ENCODE measurements at places on chromosomes 1 and 21. TPM values are rescaled to one million over a fixed set of nuclear protein-coding genes. Genes with fewer than 3 reads are reported as not detected.
A peak's percentile ranks its signal among the peaks of the same experiment; 100 is the strongest.

DNA sequence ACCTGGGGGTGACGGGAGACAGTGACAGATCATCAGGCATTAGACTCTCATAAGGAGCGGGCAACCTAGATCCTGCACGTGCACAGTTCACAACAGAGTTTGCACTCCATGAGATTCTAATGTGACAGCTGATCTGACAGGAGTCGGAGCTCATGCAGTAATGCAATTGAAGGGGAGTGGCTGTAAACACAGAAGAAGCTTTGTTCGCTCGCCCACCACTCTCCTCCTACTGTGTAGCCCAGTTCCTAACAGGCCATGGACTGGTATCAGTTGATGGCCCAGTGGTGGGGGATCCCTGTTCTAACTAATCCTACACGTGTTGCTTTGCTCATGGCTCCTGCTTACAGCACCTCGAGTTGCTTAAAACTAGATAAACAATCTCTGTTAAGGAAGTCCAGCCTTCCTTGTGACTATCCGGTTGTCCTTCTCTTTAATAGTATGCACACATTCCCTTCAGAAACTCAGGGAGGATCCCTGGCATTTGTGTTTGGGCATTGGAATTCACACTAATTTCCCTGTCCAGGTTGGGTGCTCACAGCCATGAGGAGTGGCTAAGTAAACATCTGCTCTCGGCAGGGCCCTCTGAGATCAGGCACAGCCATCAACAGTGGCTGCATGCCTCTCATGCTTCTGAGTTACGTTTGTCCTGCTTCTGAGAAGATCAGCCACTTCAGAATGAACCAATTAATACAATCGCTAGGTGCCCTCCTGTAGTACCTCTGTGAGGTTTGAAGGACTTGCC, 21.1 kb upstream of the F3 start:
- DNase-seq, result no peak

The EXTL1 gene
- total RNA-seq, result 3.2 TPM

The CYP4X1 gene
- 3.0 TPM for total RNA-seq

The AMY1C gene
- total RNA-seq, result not detected

The ATAD3B gene
- 6.9 TPM for total RNA-seq

DNA sequence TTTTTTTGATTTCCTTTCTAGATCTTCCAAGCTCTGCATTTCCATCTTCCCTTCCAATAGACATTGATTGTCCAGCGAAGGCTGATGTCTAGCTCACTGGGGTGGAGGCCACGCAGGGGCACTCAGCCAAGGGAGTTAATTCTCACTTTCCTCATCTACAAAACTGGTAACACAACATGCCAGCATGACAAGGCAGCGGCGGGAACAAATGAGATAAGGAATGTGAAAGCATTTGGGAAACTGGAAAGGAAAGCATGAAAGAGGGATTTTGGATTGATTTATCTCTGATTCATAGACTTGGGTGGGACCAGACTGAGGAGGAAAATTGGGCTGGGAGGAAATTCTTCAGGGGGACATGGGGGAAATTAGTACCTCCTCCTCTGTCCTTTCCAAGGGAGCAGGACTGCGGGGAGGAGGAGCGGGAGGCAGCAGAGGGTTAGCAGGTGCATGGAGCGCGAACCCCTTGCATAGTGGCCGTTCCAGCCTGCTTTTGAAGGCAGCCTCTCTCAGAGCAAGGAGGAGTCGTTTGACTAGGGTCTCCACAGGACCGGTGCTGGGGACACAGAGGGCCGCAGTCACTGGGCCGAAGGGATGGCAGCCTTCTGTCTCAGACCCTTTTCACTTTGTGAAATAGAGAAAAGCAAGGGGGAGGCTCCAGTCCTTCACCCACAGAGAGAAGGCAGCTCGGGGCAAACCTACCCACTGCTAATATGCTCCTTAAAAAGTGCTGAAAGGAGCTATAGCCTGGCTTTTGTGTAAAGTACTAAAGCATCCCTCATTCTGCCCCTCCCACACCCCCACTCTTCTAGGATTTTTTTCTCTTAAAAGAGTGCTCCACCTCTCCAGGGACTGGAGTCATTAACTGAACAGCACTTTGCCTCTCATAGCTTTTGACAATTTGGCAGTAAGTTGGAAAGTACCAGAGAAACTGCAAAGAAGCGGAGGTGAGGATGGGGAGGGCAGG, 89.2 kb downstream of the PLXNA2 start:
- peak; percentile 76 for DNase-seq

DNA sequence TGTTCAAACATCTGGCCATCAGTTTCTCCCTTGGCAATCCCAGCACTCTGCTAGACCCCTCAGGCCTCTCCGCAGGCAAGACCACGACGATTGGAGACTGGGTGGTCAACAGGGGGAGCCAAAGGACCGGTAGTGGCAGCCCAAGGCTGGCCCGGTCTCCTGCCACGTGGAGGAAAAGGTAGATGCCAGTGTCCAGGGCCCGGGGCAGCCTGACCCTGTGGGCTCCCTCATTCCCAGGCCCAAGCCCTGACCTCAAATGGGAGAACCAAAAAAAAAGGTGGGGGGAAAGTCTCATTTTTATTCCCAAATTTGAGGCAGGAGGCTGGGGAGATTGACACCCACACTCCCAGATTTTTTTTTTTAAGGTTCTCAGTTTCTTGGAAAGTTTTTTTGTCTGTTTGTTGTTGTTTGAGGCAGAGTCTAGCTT, 24.8 kb downstream of the S100A6 start:
- DNase-seq, result peak; percentile 88

The AMPD1 gene
- not detected for total RNA-seq

- DNase-seq, result no peak
These were observed 30.9 kb downstream of the PROX1 start for GRCh38 chr1:214018386-214019268.

DNA sequence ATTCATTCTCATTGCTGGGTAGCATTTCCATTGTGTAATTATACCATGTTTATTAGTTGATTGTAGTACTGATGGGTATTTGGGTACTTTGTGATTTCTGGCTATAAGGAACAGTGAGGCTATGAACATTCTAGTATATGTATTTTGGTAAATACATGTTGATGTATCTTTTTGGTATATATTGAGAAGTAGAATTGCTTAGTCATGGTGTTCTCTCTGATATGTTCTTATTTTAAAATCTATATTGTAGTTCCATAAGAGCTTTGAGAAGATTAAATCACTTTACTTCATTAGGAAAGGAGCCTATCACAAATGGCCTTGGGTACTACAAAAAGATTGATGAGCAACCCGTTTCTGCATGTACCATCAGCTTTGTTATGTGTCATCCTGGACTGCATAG, 13.4 kb downstream of the MIXL1 start:
- DNase-seq, result no peak

The FCRL2 gene
- total RNA-seq, result not detected

DNA sequence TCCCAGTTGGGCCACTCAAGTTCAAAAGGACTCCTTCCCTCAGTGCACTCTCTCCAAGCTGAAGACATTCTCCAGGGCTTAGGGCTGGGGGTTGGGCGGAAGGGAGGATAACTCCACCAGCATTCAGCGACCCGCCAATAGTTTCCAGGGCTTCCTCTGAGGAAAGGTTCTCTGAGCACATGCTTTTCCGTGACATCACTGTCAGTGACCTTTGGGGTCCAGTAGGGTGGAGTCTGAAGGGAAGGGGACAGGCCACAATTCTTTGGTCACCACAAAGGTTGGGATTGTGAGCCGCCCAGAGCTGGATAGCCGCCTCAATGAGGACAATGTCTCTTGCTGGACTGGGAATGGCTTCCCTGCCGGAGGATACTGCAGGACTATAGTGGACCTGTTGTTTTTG, 22.8 kb upstream of the RXRG start:
- DNase-seq, result no peak

DNA sequence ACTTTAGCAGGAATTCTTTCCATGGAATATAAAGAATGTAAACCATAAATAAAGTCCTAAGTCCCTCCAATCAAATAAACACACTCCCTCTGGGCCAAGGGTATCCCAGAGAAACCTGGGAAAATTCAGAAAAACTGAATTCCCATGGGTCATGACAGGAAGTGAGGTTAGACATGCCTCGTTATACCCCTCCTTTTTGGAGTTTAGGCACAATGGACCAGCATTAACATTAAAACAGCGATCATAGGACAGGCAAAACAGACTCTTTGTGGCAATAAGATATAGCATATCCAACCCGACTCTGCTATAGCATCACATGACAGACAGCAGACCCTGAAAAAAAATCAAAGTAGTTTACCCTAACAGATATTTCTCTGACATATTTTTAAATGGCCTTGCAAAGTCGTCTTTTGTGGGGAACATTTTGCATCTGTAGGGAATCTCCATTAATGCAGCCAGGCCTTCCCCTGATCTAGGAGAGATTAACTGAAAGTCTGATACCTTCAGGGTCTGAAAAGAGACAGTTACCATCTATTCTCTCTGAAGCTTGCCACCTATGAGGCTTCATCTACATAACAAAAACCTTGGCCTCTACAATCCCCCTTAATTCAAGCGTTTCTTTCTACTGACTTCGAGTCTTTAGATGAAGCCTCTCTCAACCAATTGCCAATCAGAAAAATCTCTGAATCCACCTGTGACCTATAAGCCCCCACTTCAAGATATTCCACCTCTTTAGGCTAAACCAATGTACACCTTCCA, 143.0 kb upstream of the KCNK1 start:
- DNase-seq, result no peak

The MMP23B gene
- 9.5 TPM for total RNA-seq

DNA sequence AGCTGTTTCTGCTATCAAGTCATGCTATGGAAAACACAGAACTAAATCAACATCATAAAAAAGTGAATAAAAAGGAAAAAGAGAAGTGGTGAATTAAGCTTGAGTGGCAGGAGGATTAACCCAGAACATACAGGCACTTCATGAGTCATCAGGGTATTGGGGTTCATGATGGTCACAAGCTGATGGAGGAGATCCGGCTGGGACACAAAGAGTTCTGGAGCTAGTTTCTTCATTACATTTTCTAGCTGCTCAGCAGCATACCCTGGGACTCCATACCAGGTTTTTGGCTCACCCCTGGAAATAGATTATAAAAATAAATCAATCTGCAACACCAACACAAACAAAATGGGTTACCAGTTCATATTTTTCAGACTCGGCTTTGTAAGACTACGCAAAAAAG, 42.5 kb upstream of the SYT2 start:
- no peak for DNase-seq

DNA sequence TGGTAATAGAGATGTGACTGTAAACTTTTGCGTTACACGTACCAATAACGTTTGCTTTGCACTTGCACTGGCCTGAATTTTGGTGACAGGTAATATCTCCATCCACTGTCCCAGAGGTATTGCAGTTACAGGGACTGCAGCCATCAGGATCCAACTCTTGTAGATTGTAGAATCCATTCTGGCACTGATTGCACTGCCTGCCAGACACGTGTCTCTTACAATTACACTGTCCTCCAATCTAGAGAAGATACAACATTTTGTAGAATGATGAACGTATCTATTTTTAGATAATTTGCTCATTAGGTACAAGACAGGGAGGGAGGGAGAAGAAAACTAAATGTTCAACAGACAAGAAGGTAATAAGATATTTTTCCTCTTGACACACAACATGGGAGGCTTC, 172.4 kb downstream of the USH2A start:
- no peak for DNase-seq

DNA sequence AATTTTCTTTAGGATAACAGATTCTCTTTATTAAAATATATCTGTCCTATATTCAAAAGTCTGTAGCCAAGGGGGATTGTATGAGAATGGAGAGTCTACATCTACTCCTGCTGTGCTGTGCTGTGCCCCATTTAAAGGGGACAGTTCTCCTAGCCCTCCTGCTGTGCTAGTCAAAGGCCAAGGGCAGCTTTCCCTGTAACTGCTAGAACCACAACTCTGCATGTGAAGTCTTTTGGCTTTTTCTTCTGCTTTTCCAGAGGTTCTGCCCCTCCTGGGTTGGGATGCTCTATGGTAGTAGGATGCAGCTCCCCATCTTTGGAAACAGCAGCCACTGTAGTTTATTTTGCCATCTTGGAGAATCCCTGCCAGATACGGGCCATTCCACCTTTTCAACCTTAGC, 197.5 kb upstream of the JUN start:
- DNase-seq, result no peak

DNA sequence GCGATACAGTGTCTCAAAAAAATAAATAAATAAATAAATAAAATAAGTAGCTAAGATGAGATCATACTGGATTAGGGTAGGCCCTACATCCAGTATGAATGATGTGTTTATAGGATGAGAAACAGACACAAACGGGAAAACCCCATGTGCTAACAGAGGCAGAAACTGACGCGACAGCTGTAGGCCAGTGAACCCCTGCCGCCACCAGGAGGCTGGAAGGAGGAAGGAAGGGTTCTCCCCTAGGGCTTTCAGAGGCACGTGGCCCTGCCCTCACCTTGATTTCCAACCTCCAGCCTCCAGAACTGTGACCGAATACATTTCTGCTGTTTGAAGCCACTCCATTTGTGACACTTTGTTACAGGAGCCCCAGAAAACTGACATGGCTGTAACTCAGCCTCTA, 38.5 kb downstream of the CHD5 start:
- DNase-seq, result no peak

- no peak for DNase-seq
These were observed 1.7 kb upstream of the RASAL2 start for GRCh38 chr1:178091986-178092745.

GRCh38 chr21:44984792-44985440, 45.1 kb downstream of the SLX9 start:
- DNase-seq, result peak; percentile 21

DNA sequence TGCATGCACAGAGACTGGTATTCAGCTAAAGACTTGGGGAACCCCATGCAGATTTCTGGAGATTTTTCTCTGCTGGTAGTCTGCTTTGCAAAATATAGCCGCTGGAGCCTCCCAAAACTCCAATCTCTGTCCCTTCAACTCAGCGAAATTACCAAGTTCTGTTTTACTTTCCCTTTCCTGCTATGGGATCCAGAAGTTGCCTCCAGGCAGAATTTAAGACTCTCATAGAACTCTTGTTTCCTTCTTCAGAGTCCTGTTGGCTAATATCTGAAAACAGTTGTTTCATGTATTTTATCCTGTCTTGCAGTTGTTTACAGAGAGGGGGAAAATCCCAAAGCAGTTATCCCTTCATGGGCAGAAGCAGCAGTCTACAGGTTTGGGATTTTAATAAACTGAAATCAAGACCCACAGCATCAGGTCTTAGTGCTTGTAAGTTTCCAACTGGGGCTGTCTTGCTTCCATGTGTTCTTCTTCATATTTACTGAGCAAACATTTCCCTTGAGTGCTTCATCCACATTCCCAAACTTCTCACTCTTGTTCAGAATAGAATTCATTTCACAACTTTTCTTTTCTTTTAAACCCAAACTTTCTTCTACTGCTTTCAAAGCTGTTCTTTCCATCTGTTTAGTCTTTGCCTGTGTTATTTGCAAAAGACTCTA, 221.3 kb upstream of the DMRTA2 start:
- no peak for DNase-seq

DNA sequence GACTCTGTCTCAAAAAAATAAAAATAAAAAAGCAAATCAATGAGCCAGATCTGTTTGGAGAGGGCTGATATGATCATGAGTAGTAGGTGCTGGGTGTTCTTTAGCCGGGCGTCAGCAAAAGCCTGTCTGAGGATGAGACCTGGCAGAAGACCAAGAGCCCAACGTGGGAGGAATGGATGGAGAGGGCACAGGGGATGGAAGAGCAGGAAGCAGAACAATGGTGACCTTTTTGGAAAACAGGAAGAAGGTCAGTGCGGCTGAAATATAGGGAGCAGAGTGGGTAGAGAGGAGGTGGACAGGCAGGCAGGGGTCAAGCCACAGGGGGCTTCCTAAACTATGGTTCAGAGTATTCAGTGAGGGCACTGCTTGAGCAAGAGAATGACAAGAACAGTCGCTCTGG, 30.9 kb downstream of the VWA5B1 start:
- no peak for DNase-seq
